ENCODE measurements at places on chromosomes 2 and 18.

- no peak for DNase-seq
Measured at GRCh38 chr2:122168799-122169198, 413.3 kb downstream of the TSN start.

GRCh38 chr18:5772306-5773105, 122.8 kb downstream of the TMEM200C start:
- no peak for DNase-seq

DNA sequence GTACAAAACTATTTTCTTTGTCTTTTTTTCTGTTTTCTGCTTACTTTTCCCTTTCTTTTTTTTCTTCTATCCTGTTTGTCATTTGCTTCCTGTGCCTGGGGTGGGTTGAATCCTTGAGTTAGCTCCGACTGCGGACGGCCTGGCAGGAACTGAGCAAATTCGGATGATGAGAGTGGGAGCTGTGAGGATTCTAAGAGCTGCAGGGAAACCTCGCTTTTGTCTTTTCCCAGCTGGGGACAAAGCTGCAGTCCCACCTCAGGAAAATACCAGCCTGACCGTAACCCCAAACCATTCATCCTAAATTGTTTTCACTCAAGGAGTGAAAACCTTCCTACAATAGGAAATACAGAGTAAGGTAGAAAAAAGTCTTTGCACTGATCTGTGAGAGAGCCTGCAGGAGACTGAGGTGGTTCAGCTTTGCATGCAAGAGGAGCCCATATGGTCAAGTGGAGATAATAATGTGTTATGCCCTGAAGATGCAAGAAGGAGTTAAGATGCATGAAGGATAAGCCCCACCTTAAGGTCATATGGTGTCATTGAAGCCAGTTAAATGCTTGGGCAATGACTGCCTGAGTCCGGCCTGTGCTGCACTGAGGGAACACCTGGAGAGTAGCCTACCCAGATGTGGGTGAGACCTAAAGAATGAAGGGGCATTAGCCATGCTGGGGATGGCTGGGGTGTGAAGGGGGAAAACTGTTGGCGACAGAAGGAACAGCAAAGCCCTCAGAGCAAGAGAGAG, 31.7 kb upstream of the ARL4C start:
- DNase-seq = no peak

DNA sequence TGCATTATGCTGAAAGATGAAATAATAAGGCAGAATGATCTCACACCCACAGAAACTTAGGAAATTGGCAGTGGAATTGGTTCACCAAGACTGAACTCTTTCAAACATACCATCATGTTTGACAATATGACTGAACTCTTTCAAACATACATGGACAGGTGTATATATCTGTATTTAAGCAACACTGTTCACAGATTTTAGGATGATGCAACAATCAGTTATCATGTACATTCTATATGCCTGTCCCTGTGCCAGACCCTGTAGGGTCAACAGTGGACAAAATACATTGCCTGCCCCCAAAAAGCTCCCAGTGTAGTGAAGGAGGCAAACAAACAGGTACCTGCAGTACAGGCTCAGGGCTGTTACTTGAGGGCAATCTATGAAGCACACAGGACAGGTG, 2.9 kb upstream of the REV1 start:
- DNase-seq = no peak

DNA sequence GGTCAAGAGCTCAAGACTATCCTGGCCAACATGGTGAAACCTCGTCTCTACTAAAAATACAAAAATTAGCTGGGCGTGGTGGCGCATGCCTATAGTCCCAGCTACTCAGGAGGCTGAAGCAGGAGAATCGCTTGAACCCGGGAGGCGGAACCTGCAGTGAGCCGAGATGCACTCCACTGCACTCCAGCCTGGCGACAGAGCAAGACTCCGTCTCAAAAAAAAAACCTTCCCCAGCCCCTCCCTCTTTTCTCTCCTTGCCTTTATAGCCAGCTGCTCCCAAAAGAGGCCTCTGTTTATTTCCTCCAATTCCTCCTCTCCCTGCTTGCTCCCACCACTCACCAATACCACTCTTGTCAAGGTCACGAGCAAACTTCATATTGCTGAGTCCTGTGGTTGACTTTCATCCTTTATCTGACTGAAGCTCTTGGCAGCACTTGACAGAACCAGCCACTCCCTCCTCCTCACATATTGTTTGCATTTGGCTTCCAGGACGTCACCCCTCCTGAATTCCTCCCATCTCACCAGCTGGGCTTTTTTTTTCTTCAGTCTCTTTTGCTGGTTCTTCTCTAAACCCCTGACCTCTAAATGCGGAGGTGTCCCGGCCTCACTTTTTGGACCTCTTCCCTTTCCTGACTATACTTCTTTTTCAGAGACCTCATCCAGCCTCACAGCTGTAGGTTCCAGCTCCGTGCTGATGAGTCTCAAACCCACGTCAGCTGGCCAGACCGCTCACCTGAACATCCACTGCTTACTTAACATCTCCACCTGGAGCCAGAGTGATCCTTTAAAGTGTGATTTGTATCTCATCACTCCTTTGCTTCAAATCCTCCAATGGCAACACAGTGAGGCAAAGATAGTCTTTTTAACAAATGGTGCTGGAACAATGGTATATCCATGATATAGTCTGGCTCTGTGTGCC, 84.6 kb upstream of the CAB39 start:
- peak; percentile 31 for DNase-seq

DNA sequence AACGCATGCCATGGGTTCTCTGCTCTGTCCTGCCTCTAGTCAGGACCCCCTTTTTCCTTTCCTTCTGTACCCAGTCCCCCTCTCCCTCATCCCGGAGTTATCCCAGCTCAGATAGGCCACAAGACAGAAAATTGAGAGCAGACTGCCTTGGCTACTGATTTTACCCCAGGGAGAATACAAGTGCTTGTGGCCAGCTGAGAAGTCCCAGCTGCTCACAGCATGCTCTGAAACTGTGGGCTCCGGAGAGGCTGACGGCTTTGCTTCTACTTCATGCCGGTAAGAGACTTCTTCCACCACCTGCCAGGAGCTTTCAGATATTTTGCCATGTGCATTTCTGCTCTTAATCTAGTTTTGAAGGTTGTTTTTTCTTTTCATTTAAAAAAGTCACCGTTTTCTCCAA, 20.0 kb upstream of the SIX2 start:
- DNase-seq = no peak

DNA sequence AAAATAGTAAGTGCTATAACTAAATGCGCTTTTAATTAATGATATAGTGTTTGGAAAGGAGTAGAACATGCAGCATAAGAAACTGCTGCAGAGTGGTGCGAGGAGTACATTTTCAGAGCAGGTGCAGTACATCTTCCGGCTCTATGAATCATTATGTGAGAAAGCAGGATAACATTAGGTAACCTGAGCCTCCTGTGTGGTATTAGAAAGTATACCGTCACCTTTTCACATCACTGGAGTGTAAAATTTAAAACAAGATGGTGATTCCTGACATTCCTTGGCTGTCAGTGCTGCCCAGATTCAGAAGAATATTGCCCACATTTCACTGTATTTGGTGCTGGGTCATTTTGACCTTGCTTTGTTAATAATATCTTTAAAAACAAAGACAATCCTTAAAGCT, 7.8 kb upstream of the DYNC2LI1 start:
- no peak for DNase-seq

DNA sequence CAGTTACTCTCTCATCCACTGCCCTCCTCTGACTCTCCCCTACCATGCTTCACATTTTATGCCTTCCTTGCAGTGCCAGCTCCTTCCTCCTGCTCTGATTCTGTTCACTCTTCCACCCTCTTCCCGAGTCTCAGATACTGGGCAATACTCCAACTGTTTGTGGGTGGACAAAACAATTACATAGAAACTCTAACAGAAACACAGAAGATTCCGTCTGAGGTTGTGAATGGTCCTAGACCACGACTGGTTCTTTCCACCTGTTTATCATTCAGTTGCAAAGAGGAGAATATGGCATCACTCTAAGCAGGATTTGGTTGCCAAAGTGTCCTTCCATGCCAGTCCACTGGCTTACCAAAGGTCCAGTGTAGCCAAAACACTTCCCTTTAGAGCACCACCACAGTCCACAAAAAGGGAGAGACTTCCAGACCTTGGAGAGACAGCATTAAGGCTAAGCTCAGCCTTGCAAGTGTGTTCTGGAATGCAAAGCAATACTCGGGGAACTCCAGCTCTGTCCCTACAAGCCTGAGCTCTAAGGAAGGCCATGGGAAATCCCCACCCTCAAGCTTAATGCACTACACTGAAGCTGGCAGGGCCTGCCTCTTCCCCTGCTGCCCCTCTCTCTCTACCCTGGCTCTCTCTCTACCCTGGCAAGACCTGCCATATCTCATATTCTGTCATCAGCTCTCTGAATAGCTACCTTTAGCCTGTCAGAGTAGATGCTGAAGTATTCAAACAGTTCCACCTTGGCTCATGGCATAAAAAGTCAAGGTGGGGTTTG, 33.6 kb upstream of the RND3 start:
- peak; percentile 69 for DNase-seq

- DNase-seq = no peak
Measured at GRCh38 chr18:12891561-12891960, 7.5 kb upstream of the PTPN2 start.

GRCh38 chr18:31241900-31242409, 76.0 kb upstream of the DSG1 start:
- no peak for DNase-seq

GRCh38 chr2:183488421-183488820, 364.2 kb downstream of the NUP35 start:
- DNase-seq = no peak

DNA sequence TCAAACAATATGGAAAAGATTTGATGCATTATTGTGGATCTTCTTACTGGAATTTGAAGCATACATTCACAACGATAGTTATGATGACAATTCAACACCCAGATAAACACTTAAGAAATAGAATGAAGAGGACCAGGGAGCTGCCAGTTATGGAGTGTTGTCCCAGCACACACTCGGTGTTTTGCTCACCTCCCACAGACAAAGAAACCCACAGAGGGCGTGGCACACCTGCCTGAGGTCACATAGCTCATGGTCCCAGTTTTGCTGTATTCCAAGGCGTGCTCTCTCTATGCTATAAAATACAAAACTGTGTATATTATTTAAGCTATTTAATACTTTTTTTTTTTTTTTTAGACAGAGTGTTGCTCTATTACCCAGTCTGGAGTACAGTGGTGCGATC, 31.1 kb downstream of the EFR3B start:
- DNase-seq = no peak

GRCh38 chr2:121994238-121995206, 239.1 kb downstream of the TSN start:
- DNase-seq = no peak

GRCh38 chr2:11014026-11014425, 102.3 kb downstream of the KCNF1 start:
- no peak for DNase-seq

GRCh38 chr18:74682141-74682990, 84.7 kb downstream of the ZNF407 start:
- DNase-seq = no peak

DNA sequence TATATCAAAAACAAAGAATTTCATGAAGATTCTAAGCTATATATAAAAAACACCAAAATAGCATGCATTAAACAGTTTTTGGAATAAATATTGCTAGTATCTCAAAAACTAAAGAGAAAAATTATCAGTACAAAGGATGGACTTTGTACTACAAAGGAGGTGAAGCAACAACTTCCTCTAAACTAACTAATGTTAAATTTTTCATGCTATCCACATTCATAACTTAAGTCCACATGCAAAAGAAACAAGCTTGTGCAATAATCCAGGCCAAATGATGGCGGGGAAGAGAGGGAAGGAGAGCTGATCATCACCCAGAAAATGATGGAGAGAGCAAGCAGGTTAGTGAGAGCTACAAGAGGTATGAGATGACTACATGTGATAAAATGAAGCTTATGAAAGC, 70.1 kb downstream of the KIDINS220 start:
- DNase-seq = no peak

GRCh38 chr2:227783404-227784138, 30.1 kb upstream of the CCL20 start:
- no peak for DNase-seq

DNA sequence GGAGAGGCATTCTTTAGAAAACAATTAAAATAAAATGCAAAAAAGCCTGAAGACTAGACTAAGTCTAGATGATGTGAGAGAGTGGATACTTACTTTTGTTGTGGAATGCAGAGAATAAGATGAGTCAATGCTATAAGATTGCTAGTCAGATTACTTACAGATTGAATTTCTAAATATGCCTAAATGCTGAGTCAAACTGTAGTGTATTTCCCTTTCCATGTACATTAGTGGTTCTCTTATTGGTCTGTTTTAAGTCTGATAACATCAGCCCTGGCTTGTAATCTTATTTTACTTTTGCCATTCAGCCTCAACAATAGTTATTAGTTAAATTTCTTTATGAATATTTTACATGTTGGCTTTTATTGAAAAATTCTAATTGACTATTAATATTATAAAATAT, 702.7 kb downstream of the SOCS6 start:
- no peak for DNase-seq

DNA sequence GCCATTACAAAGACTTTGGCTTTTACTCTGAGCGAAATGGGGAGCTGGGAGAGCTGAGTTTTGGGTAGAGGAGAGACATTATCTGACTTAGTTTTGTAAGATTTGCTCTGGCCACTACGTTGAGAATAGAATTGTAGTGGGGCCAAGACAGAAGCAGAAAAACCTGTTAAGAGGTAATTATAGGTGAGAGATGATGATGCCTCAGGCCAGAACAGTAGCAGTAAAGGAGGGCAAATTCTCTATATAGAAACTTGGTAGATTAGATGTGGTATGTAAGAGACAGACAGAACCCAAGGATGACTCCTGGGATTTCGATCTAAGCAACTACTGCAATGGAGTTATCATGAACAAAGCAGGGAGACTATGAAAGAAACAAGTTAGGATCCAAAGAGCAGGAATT, 17.4 kb upstream of the CREB1 start:
- no peak for DNase-seq

GRCh38 chr18:22604390-22604985, 186.8 kb upstream of the CTAGE1 start:
- no peak for DNase-seq

DNA sequence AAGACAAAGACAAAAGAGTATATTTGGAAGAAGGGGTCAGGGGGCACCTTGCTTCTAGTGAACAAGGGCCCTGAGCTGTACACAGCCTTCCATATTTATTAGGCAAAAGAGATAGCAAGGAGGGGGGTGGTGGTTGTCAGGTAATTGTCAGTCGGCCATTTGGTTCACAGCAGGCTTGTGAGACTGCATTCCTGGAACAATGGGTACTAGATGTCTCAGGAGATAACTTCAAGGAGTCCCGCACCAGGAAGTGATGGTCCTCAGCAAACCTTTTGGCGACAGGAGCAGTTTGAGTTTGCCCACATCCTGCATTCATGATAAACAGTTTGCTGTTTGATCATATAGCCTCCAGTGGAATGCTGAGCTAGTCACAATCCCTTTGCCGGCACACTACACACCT, 376.4 kb upstream of the RAB12 start:
- DNase-seq = no peak

- peak; percentile 38 for DNase-seq
Measured at GRCh38 chr2:223979730-223980396, 22.6 kb downstream of the MRPL44 start.

GRCh38 chr2:76256458-76257088, 545.9 kb upstream of the GCFC2 start:
- no peak for DNase-seq

All from astrocyte of the cerebellum (primary cell).